Activated naive CD8-positive, alpha-beta T cell treated with anti-CD3 and anti-CD28 coated beads for 36 hours (primary cell): ENCODE measurements at places on chromosomes 6 and 20. TPM values are rescaled to one million over a fixed set of nuclear protein-coding genes. Genes with fewer than 3 reads are reported as not detected.

The VAPB gene
- total RNA-seq = 40.6 TPM

- DNase-seq = peak; percentile 35
Observed at GRCh38 chr6:136593748-136594490, 43.7 kb upstream of the MAP7 start.

DNA sequence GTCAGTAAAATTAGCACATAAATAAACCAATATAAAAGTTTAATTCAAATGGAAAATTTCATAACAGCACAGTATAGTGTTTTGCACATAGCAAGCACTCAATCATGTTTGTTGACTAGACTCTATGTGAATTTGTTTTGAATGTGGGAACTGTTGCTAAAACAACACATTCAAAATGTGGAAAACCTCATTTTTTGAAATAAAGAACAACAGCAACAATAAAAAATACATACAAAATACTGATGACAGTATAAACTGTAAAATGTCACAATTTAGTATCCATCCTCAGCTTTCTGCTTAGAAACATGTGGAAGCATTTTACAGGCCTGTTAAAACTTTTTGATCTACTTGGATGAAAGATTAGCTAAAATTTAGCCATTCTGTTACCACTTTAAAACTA, 47.4 kb downstream of the HDAC2 start:
- no peak for DNase-seq

- DNase-seq = no peak
Observed at GRCh38 chr6:42434237-42434636, 17.5 kb downstream of the TRERF1 start.

GRCh38 chr20:4488407-4489339, 233.0 kb upstream of the PRND start:
- DNase-seq = no peak

- DNase-seq = no peak
Observed at GRCh38 chr6:105318660-105319059, 84.2 kb downstream of the PREP start.

The PI3 gene
- total RNA-seq = not detected
